ENCODE measurements at places on chromosomes 11 and 22.
A peak's percentile ranks its signal among the peaks of the same experiment; 100 is the strongest.

DNA sequence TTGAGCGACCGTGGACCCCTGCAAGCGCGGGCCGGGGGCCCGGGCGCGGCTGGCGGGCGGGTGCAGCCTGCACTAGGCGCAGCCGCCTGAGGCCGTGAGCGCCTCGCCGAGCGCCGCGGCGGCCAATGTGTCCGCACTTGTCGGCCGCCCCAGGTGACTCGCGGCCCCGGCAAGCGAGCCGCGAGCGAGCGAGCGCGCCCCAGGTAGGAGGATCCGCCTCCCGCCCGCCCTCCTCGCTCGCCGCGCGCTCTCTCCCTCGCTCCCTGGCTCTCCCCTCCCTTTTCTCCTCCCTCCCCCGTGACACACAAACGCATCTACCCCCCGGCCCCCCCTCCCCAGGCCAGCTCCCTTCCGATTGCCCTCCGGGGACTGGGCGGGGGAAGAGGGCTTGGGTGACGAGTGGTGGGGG, at the start of gene WNT7B:
Gene WNT7B (minus strand): TSS at position 160 of the 409 bp plus-strand sequence. CDS start 408 bp downstream, outside the sequence.
- DNase-seq, result peak; percentile 32

DNA sequence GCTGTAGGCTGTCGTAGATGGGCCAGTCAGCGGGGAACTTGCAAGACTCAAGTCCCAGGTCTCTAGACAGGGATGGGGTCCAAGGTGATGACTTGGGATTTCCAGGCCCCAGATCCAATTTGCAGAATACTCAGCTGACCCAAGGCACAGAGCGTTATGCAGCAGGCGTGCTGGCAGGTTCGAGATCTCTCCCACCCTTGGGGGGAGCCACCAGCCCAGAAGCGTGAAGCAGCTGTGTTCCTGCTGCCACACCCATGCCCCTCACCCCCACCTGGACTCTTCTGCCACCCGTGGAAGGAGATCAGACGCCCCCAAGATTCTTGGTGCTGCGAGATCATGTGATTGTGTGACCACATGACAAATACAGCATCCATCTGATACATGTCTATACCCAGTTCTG, 142.6 kb downstream of the BRD1 start:
- DNase-seq, result no peak

- DNase-seq, result no peak
Measured at GRCh38 chr11:95289378-95290101, 58.5 kb upstream of the SESN3 start.

- no peak for DNase-seq
Measured at GRCh38 chr11:114273071-114273470, 23.1 kb upstream of the NNMT start.

DNA sequence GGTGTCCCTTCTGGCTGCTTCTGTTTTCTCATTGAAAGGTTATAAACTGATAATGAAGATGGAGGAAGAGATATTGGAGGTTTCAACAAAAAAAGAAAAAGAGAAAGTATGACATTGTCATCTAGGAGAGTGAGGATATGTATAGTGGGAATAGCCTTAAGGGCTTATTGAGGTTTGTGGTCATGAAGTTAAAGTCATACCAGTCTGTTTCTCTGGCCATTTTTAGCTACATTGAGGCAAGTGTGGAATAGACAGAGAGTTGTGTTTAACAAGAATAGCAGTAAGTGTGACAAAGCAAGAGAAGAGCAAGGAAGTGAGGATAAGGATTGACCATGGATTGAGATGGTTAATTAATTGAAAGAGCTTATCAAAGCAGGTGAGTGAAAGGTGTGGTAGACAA, 110.4 kb downstream of the ELP4 start:
- DNase-seq, result no peak

DNA sequence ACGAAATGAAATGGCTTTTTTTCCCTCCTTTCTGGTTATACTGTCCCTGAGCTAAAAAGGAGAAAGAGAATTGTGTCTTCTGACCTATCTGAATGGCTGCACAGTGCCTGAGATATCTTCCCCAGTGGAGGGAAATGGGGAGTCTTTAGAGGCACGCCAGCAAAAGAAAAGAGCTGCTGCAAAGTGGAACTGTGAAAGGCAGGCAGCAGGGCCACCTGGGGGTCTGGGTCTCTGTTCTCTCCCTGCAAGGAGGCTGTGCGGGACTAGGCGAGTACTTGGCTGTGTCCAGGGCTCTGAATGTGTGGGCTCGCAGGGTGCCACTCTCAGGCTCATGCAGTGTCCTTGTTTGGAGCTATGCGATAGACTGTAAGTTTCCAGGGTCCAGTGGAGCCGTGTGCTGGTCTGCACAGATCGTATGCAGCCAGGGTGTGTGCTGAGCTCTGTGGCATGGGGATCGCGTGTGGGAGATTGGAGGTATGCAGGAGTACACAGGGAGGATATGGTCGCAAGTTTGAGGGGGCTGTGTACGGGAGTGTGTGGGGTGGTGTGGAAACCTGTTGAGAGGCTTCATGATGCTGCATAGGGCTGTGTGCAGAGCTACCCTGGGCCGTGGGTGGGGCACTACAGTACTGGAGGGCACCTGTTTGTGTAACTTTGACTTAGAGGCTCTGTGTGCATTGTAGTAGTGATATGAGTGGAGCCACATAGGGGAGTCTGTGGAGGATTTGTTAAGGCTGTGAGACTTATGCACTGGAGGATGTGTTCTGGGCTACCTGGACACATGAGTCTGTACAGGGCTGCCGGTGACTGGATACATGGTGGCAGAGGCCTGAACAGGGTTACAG, 70.1 kb upstream of the OLFML1 start:
- DNase-seq, result no peak

DNA sequence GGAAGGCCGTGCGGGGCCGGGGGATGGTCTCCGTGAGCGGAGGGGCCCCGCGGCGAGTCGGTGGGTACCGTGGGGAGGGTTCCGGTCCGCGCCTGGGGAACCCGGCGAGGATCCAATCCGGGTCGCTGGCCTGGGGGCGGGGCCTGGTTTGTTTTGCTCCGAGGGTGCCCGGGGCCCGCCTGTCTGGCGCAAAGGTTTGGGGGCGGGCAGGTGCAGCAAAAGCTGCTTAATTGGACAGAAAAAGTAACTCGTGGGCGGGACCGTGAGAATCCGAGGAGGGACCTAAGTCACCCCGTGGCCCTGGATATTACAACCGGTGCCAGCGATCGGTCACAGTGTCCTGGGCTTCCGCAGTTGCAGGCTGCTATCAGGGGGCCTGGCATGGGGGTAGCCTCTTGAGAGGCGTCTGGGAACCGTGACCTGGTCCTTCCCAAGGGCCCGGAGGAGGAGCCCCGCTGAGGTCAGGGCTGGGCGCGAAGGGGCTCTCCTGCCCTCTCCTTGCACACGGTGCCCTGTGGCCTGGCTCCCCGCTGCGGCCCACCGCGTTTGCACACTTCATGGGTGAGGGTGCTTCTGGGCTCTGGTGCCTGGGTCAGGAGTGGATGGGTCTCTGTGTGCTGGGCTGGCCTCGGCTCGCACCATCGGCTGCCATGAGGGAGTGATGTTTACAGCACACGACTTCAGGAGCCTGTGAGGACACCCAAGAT, 1.4 kb downstream of the PNPLA2 start:
- DNase-seq, result peak; percentile 91

DNA sequence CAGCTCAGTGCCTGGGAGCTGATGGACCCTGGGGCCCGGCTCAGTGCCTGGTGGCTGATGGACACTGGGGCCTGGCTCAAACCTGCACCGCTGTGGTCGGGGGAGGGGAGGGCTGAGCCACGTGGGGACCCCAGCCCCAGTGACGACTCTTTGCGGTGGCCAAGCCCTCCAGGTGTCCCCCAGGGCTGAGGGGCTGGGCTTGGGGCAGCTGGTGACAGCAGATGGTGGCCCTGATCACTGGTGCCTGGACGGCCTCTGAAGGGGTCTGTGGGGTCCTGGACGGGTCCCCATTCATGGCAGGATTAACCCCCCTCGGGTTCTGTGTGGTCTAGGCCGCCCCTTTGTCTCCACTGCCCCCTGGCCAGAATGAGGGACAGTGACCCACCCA, 3.4 kb upstream of the MUC5B start:
- no peak for DNase-seq

DNA sequence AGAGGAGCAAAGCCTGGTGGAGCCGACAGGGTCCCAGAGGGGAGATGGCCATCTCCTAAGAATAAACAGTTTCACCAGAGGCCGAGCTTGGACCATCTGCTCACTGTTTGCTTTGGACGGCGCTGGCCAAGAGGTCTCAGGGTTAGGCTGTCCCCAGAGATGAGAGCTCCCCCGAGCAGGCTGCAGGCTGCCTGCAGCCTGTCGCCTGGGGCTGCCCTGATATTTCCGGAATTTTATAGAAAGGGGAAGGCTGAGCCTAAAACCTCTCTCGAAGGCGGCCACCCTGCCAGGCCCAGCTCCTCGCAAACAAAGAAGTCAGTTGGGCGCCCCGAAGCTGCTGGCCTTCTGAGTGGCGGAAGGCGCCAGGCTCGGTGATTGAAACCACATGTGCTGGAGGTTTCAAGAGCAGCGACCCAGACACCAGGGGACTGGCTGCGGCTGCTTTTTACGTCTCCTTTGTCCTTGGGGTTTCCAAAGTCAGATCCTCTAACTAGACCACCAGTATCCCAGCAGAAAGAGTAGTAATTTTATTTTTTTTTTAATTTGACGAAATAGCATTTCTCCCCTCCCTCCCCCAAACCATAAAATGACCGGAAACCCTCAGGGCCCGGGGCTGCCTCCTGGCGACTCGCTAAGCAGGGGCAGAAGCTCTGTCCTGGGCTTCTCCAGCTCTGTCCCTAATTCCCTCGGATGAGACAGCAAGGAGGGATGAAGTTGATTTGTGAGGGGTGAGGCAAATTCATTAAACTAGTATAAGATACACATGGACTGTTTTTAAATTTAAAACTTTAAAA, 57.4 kb downstream of the CLMP start:
- no peak for DNase-seq

DNA sequence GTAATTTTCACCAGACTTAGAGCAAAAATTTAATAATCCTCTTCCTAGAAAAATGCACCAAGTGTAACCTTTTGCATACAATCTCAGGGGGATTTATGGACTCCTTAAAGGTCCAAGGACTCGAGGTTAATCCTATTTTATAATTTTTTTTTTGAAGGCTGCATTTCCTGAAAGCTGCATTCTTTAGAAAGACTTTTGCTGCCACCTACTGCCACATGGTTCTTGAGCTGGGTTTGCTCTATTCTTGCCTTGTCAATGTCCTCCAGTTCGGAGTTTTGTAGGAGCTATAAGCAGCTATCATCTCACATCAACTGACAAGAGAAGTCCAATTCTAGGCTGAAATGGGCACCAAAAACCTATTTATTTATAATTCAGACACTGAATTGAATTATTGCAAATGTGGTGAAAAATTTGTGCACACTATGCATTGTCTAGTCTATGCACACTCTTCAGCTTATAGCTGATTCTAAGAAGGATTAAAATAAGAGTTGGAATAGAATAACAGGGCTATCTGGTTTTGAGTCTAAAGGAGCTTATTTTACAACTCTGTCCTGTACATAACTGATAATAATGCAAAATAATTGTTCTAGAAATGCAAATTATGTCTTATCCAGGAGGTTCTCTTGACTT, 31.3 kb downstream of the TRAF6 start:
- DNase-seq, result no peak

GRCh38 chr11:67311556-67312082, 8.3 kb downstream of the SSH3 start:
- no peak for DNase-seq
